ENCODE measurements at places on chromosomes 5 and 9.

- no peak for DNase-seq
Observed at GRCh38 chr5:57431759-57432158, 50.9 kb downstream of the ACTBL2 start.

GRCh38 chr5:129746876-129747275, 1.0 kb upstream of the MINAR2 start:
- no peak for DNase-seq

DNA sequence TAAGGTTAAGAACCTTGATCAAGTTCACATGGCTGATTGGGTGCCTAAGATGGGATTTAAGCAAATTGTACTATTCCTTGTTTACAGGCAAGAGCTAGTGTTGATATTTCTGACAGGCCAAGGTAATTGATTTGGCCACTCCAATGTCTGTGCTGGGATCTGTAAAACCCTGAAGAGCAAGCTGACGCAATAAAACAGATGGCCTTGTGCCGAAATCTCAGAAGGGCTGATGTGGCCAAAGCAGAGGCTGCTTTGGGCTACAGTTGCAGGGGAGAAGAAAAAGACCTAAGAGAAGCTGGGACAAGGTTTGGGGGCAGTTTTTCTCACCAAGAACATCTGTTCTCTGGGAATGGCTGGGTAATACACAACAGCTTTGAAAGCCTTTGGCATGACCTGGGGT, 463.2 kb upstream of the ZNF608 start:
- no peak for DNase-seq

- DNase-seq: no peak
Observed at GRCh38 chr5:109756543-109757185, 66.9 kb downstream of the MAN2A1 start.

DNA sequence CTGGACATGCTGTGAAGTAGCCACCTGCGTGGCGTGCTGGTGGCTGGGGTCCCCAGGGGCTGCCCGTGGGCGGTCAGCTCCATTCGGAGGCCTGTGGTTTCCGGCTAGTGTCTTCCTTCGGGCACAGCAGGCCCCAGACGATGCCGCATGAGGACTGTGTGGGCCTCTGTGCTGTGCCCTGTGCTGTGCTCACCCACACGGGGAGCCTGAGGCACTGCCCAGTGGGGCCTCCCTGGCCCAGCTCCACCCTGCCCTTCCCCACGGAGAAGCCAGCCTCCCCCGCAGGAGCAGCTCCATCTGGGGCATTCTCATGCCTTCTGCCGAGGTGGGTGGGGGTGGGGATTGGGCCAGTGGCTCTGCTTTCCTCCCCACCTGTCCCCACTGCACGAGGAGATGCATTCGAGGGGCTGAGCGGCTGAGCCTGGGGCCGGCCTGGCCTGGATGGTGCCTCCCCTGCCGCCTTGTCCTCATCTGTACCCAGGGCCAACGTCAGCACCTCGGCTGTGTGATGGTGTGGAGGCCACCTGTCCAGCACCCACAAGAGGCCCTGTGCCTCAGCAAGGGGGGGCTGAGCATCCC, 24.2 kb downstream of the RXRA start:
- DNase-seq: no peak

DNA sequence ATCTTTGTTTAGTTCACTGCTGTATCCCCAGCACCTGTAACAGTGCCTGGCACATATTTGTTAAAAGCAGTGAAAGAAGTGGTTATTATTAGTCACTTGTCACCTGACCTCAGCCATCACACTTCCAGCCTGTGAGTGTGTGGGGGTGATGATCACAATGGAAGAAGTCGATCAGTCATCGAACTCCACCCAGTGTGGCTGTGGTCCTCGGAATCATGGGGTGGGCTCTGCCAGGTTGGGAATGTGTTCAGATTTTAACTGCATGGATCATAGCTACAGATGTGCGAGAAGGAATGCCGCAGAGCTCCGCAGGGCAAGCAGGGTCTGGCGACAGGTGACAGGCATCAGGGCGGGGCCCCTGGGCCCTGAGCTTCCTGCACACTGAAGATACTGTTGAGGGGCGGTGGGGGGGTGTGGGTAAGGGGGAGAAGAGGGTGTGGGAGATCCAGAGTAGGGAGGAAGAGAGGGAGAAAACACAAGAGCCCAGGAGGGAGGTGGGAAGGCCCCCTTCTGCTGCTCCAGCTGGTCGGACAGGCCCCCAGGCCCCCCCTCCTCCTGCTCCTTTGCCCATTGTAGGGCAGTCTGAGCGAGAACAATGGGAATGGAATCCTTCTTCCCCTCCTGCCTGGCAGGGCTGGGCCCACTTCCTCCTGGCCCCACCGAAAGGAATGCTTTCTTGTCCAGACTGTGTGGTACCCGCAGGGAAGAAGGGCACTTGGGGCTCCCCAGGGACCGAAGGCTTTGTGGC, 89.6 kb downstream of the SPRY4 start:
- DNase-seq: no peak

GRCh38 chr5:1421521-1422341, 23.5 kb downstream of the SLC6A3 start:
- DNase-seq: no peak

DNA sequence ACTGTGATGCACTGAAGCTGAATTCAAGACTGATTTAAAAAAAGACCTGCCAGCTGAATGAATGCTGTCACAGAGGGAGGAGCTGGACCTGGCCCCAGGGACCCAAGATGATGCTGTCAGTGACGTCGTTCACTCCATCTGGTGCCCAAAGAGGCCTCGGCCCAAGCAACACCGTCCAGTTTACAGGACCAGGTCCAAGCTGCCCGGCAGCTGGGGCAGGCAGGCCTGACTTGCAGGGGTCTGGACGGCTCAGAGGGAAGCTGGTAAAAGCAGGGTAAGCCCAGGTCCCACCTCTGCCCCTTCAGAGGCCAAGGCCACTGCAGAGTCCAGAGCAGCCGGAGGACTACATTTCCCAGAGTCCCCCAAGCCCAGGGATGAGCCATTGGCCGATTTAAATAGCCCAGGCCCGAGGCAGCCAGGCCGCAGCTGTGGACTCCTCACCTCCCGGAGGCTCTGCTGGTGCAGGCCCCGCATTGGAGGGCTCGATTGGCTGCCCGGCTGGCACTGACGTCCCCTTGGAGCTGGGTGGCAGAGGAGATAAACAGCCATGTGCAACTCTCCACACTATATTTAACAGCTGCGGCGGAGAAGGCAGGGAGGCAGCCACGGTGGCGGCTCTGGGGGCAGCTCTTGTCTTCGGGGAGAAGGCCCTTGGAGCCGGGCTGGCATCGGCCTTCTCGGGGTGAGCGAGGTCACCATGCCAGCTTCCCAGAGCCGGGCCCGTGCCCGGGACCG, at the start of gene PLPP7:
PLPP7 (plus strand) TSS at position 423 of the 735 bp plus-strand sequence; CDS start at position 698, 275 bp downstream.
- DNase-seq: no peak

DNA sequence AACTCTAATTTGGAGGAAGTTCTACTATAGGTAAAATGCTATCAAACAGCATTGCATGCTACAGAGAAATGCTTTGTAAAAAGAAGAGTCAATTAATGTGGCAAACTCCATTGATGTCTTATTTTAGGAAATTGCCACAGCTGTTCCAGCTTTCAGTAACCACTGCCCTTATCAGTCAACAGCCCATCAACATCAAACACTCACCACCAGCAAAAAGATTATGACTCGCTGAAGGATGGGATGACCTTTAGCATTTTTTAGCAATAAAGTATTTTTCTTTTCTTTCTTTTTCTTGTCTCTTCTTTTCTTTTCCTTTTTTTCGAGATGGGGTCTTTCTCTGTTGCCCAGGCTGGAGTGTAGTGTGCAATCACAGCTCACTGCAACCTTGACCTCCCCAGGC, 26.0 kb downstream of the CRHBP start:
- DNase-seq: no peak

DNA sequence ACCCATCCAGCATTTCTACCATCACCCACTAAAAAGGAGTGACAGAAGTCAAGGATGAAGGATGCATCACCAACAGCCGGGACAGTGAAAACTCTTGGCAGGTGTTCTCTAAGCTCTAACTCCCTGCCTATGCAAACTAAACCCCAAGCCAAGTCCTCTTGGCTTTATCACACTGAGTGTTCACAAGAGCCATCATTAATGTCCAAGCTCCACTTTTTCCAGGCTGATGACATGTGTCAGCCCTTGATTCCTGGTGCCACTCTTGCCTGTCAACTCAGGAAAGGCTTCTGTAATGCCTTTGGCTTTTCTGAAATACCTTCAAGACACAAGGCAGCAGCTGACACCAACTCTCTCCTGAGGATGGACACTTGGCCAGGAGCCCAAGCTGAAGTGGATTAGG, 86.9 kb downstream of the NR6A1 start:
- no peak for DNase-seq

DNA sequence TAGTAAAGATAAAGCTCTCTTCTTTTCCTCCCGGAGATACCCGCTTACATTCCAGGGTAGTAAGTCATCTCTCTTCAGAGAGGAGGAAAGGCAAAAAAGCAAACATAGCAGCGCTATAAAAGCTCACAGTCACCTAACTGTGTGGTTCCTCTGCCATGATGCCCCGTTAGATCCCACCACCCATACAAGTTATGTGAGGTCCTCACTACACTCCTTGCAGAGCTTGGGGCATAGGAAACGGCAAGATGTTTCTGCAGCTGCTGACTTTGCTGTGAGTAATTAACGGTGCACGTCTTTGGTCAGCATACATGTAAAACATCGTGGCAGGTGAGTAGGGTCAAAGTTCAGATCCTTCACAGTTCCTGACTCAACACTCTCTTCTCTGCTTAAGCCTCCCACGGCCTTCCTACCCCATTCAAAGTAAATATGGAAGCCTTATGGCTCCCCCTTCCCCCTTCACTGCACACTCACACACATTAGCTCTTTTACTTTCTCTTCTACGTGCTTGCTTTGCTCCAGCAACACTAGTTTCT, 218.9 kb downstream of the DIRAS2 start:
- DNase-seq: no peak

GRCh38 chr5:143447983-143448382, 44.5 kb upstream of the NR3C1 start:
- no peak for DNase-seq

GRCh38 chr9:126722922-126723806, 81.7 kb upstream of the ZBTB43 start:
- peak; percentile 66 for DNase-seq

GRCh38 chr5:149724884-149725283, 5.2 kb upstream of the PPARGC1B start:
- no peak for DNase-seq

DNA sequence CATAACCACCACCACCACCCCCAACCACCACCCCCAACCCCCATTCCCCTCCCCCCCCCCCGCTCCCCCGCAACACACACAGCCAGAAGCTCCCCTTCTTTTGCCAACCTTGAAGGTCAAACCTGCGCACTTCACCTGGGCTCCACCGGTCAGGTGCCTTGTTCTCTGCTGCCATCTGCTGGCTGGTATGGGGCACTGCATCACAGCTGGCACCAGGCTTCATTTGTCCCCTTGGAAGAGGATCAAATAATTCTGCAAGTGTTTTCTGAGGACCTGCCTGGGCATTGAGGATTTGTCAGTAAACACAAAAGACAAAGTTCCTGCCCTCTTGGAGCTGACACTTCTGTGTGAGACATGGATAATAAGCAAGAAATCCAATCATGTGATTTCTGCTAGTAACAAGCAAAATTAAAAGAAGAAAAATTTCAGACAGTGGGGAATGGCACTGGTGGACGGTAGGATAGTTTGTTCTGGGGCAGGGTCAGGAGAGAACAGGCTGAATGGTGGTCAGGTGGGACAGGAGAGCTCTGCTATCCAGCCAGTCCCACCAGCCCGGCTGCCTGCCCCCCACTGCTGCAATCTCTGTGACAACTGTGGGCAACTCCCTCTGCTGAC, 55.6 kb upstream of the LMX1B start:
- peak; percentile 57 for DNase-seq

DNA sequence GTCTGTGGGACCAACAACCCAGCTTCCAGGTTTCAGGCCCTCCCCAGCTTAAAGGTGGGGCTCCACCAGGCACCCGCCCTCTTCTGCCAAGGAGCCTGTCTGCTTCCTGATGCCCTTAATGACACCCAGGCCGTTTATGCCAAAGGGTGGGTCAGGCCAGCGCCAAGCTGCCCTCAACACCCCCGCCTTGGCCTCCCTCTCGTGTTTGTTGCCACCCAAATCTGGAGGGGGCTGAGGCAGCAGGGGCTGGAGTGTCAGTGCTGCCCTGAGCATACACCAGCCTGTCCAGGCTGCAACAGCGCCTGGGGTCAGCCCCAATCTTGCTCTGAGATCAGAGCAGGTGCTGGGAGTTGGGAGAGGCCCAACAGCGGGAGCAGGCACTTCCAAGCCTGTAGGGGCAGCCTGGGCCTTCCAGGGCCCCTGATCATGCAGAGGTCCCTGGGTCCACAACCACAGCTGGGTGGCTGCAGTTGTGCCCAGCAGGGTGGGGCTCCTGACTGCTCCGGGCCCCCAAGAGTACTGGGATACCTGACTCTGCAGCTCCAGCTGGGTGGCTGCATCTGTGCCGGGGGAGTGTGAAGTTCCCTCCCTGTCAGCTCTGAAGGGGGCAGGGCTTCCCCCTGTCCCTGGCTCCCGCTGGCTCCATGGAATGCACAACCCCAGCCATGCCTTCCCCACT, 34.5 kb upstream of the TYRP1 start:
- no peak for DNase-seq

- no peak for DNase-seq
Observed at GRCh38 chr9:86263876-86264275, 4.4 kb upstream of the C9orf153 start.

- DNase-seq: no peak
Observed at GRCh38 chr5:113047234-113047633, 70.6 kb downstream of the DCP2 start.

DNA sequence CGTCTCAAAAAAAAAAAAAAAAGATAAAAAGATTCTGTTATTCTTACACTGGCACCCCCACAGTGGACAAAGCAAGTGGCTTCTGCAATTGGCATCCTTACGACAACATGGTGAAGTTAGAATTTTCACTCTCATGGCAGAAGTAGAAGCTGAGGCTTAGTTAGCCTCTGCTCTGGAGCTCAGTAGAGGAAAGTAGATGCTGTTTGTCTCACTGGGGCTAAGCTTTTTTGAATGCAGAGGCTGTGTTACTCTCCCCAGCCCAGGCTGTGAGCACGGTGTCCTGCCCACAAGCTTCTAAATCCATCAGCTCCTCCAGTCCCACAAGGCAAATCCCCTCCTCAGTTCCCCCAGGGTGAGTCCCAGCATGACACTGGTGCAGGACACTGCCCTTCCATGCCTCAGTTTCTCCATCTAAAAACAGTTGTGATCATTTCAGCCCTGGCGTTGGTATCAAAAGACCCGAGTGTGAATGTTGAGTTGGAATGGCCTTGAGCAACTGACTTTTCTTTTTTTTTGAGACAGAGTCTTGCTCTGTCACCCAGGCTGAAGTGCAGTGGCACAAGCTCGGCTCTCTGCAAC, 22.6 kb upstream of the PHF19 start:
- DNase-seq: peak; percentile 13

DNA sequence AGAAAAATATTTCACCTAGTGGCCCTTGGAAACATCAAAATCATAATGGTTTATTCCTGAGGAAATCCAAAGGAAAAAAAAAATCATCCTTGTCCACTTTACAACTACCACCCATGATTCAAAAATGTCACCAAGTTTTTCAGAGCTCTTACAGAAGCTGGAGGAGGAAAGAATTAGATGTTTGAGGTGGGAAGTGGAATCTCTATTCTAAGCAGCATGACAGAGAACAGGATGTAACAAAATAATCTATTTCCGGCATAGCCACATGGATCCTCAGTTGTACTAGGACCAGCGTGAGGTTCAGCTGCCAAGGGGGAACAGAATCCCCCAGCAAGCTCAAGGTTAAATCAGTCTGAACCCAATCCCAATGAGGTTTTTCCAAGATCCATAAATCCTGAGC, 40.2 kb downstream of the FBXW11 start:
- no peak for DNase-seq

- no peak for DNase-seq
Observed at GRCh38 chr5:33891788-33892619, at the start of gene ADAMTS12. Gene ADAMTS12 (minus strand): TSS chr5:33891990. CDS start chr5:33891856, 134 bp downstream.

GRCh38 chr5:53023969-53024368, 34.8 kb downstream of the ITGA2 start:
- no peak for DNase-seq

GRCh38 chr5:55900068-55900467, 48.9 kb downstream of the IL31RA start:
- DNase-seq: no peak

All from natural killer cell (primary cell).